C1 segment of cervical spinal cord (tissue), 14 donors: ENCODE measurements at places on chromosomes 1 and 21.

DNA sequence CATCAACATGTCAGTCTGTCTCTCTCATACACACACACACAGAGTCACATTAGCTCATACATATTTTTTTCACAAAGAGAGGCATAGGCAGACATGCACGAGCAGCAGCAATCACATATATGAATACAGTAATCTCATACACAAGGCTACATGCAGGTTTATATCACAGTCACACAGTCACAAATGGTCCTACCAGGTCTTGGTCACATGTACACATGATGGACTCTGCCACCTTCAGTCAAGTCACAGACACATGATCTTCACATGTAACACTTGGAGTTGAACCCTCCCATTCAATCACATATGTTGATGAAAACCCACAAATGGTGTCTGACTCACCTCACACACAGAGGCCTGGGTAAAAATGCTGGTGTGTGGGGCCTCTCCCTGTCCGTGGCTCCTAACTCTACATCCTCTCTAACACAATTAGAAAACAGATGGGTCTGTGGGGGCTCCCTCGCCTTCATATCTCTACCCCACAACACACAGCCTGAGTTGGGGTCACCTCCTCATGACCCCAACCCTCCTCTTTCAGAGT, 27.9 kb downstream of the RIMS3 start:
- DNase-seq: no peak

- DNase-seq: no peak
These were observed 198.4 kb upstream of the PTGFR start for GRCh38 chr1:78292361-78292760.

GRCh38 chr1:93331412-93331811, 14.3 kb upstream of the DR1 start:
- DNase-seq: no peak

- peak; percentile 24 for DNase-seq
These were observed 89.0 kb downstream of the PSMG1 start for GRCh38 chr21:39094087-39094780.

DNA sequence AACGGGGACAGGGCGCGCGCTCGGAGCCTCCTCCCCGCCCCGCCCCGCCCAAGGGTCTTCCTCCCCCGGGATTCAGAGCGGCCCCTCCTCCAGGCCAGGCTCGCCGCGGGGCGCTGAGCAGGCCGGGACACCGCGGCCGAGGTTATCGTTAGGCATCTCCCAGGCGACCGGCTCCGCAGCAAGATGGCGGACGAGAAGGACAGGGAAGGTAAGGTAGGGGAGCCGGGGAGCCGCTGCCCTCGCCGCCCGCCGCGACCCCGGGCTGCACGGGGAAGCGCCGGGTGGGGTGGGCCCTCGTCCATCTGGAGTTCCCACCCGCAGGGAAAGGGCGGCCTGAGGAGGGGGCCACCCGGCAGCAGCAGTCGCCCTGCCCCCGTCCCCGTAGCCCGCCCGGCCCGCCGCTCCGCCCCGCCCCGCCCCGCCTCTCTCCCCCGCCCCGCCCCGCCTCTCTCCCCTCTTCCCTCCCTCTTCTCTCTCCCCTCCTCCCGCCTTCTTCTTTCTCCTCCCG, 105.9 kb upstream of the HNRNPU start:
- DNase-seq: no peak

DNA sequence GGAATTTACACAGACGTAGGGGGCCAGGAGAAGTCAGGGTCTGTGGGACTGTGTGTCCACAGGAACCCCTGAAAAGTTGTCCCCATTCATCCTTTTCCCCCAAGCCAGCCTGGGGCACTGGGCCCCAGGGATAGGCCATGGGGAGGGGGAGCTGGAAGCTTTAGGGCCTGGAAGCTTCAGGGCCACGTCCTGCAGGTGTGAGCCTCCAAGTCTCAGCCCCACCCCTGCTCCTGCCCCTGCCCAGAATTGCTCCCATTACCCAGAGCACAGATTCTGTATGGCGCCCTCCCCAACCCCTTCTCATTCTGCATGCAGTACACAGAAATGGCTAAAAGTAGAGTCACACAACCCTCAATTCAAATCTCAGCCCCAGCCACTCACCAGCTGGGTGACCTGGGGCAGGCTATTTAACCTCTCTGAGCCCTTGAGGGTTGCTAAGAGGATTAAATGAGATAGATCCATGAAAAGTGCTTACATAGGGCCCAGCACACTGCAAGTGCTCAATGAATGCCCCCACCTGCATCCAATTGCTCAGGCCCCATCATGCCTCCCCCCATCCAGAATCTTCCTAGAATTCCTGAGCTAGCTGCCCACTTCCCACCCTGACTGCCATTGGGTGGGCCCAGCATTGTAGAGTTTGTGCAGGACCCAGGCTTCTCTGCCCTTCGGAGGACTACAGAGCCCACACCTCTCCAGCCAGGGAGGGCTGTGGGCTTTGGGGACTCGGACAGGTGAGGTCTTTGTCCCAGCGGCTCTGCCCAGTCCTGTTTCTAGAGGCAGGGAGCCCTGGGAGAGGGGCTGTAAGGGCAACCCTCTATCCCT, 6.5 kb downstream of the RAP1GAP start:
- DNase-seq: no peak

DNA sequence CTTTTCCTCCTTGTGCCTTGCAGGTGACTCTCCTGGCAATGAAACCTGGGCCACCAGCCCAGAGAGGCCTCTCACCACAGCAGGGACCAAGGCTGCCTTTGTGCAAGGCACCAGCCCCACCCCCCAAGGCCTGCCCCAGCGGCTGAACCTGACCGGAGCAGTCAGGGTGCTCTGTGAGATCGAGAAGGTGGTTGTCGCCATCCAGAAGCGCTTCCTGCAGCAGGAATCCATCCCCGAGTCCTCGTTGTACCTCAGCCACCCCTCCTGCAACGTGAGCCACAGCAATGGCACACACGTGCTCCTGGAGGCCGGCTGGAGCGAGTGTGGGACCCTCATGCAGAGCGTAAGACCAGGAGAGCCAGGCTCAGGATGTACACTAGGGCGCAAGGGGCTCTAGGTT, 51.7 kb downstream of the UMODL1 start:
- DNase-seq: no peak

GRCh38 chr1:241730031-241730430, 78.0 kb downstream of the WDR64 start:
- DNase-seq: no peak

GRCh38 chr1:174768516-174768915, 231.2 kb upstream of the CACYBP start:
- DNase-seq: no peak

DNA sequence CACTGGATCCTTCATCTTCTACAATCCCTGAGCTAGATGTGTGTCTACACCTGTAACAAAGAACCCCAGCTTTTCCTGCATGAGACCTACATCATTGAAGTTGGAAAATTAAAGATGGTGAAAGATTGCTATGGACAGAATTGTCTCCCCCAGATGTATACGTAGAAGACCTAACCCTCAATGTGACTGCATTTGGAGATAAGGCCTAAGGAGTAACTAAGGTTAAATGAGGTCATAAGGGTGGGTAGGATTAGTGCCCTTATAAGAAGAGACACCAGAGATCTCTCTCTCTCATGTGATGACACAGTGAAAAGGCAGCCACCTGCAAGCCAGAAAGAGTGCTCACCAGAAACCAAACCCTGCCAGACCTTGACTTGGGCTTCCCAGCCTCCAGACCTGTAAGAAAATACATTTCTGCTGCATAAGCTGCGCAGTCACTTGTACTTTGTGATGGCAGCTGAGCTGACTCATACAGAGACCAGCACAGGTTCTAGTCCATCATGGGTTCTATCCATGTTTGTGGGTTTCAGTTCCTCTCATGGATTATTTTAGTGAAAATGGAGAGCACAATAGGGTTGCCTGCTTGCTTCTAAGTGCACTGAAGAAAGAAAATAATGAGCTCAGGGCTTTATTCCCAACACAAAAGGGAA, 180.8 kb downstream of the TPR start:
- no peak for DNase-seq

GRCh38 chr1:52476943-52477342, 72.5 kb downstream of the PRPF38A start:
- DNase-seq: no peak

- no peak for DNase-seq
These were observed 51.7 kb downstream of the SIK1 start for GRCh38 chr21:43375006-43375836.

- DNase-seq: no peak
These were observed 11.2 kb upstream of the RCSD1 start for GRCh38 chr1:167618789-167619188.

DNA sequence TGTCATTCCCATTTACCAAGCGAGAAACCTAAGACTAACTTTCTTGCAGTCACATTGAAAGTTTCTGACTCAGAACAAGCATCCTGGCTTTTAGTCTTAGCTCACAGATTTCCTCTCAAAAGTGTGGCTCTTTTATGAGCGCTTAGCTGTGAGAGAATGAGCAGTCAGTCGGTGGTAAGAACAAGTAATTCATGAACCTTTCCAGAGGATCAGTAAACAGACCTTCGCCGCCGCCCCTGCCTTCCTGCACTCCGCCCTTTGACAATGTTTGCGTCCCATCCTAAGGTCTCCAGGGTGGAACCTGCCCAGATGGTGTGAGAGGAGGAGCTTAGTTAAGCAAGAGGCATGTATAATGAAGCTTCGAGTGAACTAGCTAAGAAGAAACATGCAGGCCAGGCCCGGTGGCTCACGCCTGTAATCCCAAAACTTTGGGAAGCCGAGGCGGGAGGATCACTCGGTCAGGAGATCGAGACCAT, 142.4 kb downstream of the GLUL start:
- no peak for DNase-seq
